ENCODE measurements at places on chromosomes 6 and 20.

DNA sequence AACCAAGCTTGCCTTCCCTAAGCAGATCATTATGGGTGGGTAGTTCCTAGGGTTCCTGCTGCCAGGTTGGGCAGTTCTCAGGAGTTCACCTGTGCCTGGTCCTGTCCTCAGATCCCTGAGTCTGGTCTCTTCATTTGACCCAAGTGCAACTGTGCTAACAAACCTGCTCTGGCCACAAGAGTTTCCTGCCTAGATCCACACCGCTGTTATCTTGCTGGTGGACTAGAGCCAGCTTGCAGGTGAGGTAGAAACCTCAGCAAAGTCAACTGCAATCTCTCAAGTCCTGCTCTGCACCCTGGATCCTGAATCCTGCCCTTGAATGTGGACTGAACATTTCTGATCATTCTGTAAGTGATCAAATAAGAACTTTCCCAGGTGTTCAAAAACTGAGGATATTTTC is 191.8 kb upstream of the LRFN2 start:
- no peak for DNase-seq

GRCh38 chr20:18133962-18134361 is 3.7 kb upstream of the KAT14 start:
- peak; percentile 77 for DNase-seq

- DNase-seq = no peak
Observed at GRCh38 chr6:151025076-151025475, 159.6 kb downstream of the MTHFD1L start.

DNA sequence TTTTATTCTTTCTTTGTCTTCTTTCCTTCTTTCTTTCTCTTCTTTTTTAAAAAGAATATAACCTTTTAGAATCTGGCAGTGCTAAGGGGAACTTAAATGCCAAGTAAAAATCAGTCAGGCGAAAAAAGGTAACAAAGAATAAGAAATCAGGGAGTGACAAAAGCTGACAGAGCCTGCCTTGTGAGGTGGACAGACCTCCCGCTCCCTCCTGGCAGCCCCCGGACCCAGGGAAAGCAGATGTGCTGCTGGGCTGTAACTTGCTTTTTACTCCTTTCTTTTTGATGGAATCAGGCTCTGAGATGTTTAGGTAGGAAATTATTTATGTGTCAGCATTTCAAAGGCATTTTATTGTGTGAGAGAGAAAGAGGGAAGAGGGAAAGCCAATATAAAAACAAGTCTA is 95.5 kb upstream of the TRAF3IP2 start:
- no peak for DNase-seq

- DNase-seq = no peak
Observed at GRCh38 chr20:11411765-11412164, 505.9 kb upstream of the BTBD3 start.

- peak; percentile 14 for DNase-seq
Observed at GRCh38 chr6:13248053-13248452, 80.3 kb downstream of the TBC1D7 start.

DNA sequence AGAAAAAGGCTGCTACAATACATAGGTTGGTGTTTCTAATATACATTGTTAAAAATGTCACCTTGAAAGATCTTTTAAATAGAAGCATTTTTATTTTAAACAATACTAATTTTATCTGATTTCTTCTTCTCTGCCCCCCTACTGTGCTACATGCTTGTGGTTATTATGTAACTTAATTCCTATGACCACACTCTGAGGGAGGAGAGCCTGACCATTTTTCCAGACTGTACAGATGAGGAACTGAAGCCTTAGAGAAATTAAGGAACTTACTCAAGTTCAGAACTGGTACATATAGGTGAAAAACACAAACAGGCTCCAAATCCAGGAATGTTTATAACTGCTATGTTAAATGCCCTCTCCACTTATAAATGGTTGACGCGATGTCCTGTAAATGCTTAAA is 43.4 kb upstream of the ARHGAP18 start:
- DNase-seq = no peak

GRCh38 chr6:47141171-47141570 is 99.0 kb upstream of the ADGRF1 start:
- no peak for DNase-seq

DNA sequence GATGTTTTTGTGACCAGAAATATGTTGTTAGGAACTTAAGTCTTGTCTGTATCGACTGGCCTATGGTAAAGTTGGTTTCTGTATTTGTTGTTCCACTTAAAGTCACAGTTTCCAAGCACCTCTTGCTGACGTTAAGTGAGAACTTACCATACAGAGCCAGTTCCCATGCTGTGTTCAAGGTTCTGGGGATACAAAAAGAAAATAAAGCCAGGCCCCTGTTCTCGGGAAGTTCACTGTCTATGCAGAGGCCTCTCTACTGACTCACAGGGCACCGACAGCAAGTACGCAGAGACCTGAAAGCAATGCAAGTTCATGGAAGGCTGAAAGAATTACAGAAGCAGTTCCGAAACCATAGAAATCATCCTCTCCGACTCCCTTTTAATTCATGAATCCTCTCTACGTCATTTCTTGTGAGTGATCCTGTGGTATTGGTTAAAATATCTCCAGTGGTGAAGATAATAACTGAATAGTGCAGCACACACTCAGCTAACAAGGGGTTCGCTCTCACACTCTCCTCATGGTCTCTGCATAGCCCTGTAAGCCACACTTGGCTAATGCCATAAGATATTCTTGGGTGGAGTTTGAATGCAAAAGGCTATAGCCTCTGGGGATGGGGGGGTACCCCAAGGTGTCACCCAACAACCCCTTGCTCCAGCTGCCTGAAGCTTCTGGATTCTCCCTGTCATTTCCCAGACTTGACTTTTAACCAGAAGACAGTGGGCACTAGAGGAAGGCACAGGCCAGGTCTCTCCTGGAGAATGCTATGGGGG is 91.2 kb upstream of the EXOC2 start:
- DNase-seq = no peak

DNA sequence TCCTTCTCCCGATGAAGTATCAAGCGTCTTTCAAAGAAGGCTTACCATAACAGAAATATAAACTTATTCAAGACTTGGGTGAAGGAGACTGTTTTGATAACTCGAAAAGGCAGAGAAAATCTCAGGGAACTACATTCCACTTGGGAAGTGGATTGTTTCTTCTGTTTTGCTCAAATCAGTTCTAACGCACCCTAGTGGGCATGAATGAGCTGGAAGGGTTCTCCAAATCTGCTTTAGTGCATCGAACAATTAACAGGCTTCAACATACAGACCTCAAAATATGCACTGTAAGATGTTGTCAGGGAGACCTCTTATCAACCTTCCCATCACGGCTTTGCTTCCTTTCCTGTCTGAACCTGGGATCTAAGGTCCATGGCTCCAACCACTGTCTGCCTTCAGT is 392.5 kb downstream of the CD83 start:
- no peak for DNase-seq

- no peak for DNase-seq
Observed at GRCh38 chr6:170203212-170203611, 87.7 kb downstream of the DLL1 start.

GRCh38 chr6:168778201-168778600 is 337.2 kb downstream of the SMOC2 start:
- DNase-seq = no peak

Data from PC-3 (cell line).